ENCODE measurements at places on chromosomes 12 and 14.

GRCh38 chr12:99055299-99055698 lies 410.2 kb downstream of the APAF1 start:
- no peak for DNase-seq

DNA sequence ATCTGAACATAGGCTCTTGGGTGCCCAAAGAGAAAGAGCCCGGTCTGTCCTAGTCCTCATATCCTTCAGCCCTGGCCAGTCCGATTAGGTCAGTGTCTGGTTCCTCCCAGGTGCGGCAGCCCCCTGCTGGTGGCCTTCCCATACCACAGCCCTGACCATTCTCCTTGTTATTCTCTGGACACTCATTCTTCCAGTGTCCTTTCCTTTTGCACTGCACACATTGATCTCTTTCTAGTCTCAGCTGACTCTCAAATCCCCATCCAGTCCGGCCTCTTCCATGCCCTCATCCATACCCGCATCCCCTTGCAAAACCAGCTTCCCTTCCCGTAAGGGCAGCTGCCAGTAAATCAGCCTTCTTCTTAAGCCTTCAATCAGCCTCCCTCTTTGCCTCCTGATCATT lies 1316.3 kb downstream of the TMEM121 start:
- no peak for DNase-seq

DNA sequence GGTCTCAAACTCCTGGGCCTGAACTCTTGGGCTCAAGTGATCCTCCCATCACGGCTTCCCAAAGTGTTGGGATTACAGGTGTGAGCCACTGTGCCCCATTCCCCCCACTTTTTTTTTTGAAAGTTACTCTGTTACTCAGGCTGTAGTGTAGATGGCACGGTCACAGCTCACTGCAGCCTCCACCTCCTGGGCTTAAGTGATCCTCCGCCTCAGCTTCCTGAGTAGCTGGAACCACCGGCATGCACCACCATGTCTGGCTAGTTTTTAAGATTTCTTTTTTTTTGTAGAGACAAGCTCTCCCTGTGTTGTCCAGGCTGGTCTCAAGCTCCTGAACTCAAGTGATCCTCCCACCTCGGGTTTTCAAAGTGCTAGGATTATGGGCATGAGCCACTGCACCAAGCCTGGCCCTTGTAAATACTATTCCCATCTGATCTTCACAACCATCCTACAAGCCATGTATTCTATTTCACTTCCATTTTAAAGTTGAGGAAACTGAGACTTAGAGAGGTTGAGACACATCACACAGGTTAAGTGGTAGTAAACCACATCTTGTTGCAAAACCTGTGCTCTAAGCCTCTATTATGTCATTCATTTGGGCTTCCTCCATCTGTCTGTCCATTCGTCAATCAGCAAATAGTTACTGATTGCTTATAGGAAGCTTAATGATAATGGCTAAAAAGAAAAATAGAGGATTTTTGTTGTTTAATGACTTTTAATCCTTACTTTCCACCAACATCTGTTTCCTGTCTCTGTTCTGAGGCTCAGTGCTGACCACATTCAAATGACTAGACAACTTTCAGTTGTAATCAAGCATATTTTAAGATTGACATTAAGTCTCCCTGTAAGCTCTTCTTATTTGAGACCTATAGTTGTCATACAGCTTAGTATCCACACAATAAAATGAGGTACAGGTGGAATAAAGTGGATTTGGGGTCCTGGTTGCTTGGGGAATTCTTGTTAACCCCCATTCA lies 9.2 kb downstream of the ASCL4 start:
- DNase-seq, result no peak

GRCh38 chr14:93044121-93044520 lies 71.6 kb downstream of the ITPK1 start:
- DNase-seq, result no peak

GRCh38 chr12:88623777-88624548 lies 43.7 kb upstream of the KITLG start:
- no peak for DNase-seq

- no peak for DNase-seq
Measured at GRCh38 chr14:85978582-85979250, 448.8 kb downstream of the FLRT2 start.

DNA sequence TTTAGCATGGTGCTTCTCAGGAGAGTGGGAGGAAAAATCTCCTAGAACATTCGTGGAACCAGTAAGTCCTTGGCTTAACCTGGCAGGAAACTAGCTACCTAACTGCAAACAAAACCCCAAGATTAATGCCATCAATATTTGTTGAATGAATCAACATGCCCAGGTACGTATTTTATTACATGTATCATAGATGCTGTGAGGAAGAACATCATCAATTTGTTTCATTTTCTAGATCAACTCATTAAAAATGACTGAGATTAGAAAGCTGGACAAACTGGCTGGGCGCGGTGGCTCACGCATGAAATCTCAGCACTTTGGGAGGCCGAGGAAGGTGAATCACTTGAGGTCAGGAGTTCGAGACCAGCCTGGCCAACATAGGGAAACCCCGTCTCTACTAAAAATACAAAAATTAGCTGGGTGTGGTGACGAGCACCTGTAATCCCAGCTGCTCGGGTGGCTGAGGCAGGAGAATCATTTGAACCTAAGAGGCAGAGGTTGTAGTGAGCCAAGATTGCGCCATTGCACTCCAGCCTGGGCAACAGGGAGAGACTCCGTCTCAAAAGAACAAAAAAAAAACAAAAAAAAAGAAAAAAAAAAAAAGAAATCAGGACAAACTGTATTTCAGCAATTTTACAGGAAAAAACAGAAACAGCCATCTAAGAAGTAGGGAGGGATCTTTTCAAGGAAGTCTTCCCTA lies 88.7 kb downstream of the NTN4 start:
- no peak for DNase-seq

GRCh38 chr14:48967419-48967818 lies 618.8 kb downstream of the RPS29 start:
- no peak for DNase-seq

- DNase-seq, result no peak
Measured at GRCh38 chr12:45671254-45671653, 58.3 kb upstream of the ARID2 start.

- no peak for DNase-seq
Measured at GRCh38 chr12:31525496-31526157, 65.3 kb downstream of the DENND5B start.

GRCh38 chr14:53330441-53330840 lies 177.3 kb upstream of the DDHD1 start:
- no peak for DNase-seq

- DNase-seq, result peak; percentile 55
Measured at GRCh38 chr12:57069523-57069922, 9.1 kb downstream of the NEMP1 start.

GRCh38 chr12:79512068-79512467 lies 178.7 kb downstream of the PAWR start:
- DNase-seq, result no peak

DNA sequence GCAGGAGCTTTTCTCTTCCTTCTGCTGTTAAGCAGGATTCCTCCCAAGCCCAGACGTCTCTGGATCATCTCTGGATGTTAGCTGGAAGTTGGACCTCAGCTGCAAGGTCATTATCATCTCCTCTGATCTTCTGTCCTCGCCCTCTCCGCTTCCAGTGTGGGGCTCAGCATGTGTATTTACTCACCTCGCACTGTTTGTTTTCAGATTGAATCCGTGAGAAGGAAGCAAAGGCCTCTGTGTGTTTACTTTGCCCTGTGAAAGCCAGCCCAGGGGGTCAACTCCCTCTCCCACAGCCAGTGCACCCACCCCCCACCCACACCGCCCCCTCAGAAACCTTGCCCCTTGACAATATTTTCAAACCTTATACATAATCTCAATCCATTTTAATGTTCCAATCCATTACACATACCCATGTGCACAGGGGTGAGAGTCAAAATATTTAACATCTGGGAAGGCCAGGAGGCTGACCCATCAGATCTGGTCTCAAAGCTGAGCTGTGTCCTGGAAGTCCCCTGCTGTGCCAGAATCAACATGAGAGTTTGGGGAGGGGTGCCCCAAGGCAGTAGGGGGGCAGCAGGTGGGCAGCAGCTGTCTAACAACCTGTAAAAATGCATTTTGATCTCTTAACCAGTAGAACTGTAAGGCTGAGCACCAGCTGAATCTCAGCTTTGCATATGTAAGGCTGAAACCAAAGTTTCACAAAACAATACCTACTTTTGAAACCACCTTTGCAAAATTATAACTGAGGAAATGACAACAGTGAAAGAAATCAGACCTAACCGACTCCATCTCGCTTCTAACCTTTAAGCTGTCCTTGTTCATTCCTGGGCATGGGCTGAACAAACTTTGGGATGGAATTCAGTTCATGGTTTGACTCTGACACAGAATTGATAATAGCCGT lies 157.9 kb downstream of the ZNF664 start:
- DNase-seq, result no peak

DNA sequence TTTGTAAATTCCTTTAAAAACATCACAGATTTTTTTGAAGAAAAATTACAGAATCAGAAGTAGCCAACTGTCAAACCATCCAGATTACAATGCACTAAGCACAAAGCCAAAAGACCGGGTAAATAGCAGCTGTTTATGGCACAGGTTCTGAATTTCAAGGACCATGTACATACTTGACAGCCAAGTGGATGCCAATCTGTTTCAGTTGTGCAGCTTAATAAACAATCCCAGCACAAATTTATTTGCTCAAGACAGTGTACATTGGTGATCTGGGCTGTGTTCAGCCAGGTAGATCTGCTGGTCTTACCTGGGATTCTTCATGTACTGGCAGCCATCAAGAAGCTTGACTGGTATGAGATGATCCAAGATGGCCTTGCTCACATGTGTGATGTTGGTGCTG lies 229.8 kb upstream of the FLRT2 start:
- no peak for DNase-seq

GRCh38 chr12:8455727-8456360 lies at the start of gene CLEC6A:
Gene CLEC6A, plus strand, starts transcription at chr12:8455962. Its CDS starts 150 bp downstream, at chr12:8456112.
- DNase-seq, result no peak

GRCh38 chr12:132833341-132833740 lies 4.7 kb upstream of the GOLGA3 start:
- no peak for DNase-seq

- no peak for DNase-seq
Measured at GRCh38 chr14:77848031-77848430, 48.1 kb downstream of the ADCK1 start.

- DNase-seq, result no peak
Measured at GRCh38 chr12:57723630-57723962, 14.9 kb downstream of the AGAP2 start.

DNA sequence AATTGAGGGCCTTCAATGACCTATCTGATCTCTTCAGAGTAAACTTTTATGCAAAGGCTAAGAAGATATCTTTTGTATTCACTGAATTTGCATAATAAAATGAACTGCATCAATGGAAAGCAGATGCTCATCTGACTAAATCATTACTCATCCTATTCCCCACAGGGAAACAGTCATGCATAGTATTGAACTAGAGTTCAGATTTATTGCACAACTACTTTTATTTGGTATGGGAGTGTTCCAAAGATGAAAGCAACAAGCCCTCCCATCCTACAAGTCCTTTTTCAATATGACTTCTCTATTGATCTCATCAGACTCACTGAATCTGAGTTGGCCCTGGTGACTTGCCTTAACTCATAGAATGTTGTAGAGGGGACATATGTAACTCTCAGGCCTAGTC lies 159.8 kb downstream of the KITLG start:
- no peak for DNase-seq

- DNase-seq, result no peak
Measured at GRCh38 chr14:102717276-102717675, 60.0 kb upstream of the TRAF3 start.

GRCh38 chr12:81450920-81451739 lies 308.0 kb downstream of the PPFIA2 start:
- no peak for DNase-seq

- no peak for DNase-seq
Measured at GRCh38 chr12:6960593-6961277, 9.6 kb downstream of the PTPN6 start.

DNA sequence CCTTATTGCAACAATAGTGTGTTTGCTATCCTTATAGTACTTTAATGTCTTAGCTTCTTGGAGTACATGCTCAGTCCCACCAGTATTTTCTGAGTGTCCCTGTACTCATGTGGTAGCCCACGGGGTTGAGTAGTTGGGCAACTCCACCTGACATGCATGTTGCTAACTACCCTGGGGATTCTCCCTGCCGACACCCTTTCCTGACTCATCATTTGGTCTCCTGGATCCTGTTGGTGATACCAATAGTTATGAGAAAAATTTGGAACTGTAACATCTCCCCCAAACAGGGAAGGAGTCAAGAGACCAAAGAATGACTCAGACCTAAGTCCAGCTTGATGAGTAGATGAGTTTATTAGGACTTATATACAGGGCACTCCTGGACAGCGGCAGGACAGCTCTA lies 101.6 kb downstream of the BRMS1L start:
- no peak for DNase-seq

- no peak for DNase-seq
Measured at GRCh38 chr12:118164798-118165486, 29.0 kb downstream of the PEBP1 start.

GRCh38 chr14:72925815-72926291 lies 411 bp upstream of the DCAF4 start:
- DNase-seq, result no peak

GRCh38 chr12:74043343-74043742 lies 494.3 kb upstream of the ATXN7L3B start:
- DNase-seq, result no peak

GRCh38 chr12:128844031-128844635 lies 9.1 kb upstream of the GLT1D1 start:
- DNase-seq, result no peak

DNA sequence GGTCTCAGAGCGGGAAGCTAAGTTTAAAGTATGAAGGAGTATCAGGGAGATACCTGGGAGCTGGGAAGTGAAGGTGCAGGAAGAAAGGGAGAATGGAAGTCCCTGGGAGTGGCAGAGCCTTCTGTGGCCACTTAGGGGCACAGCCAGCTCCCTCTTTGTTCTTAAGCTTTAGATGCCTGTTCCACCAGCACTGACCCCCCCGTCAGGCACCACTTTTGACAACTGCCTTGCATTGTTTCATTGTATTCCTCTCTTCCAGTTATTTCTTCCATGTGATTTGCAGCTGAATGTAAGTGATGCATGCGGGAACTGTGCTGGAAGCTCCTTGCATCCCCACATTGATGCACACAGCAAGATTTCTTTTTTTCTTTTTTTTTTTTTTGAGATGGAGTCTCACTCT lies 2.6 kb downstream of the GALNT16 start:
- DNase-seq, result no peak

DNA sequence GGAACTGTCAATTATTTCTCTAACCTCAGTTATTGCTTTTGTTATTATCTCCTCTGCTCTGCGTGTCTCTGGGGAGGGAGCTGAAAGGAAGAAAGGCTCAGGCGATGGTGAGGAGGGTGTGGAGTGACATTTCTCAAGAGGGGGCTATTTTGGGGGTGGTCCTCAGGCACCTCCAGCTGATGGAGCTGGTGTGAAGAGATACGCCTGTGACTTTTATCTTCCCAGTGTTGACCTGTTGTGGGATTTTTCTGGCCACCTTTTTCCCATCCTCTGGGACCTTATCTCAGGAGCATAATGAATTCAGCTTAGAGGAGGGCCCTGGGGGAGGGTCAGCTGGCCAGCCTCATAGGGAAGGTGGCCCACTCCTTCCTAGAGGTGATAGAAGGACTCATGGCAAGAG lies 26.4 kb downstream of the KCNA5 start:
- DNase-seq, result no peak
